Stimulated activated CD4-positive, alpha-beta T cell treated with anti-CD3 and anti-CD28 coated beads, Interleukin-2, amount 100 ng/mL, for 4 hours (primary cell): ENCODE measurements at places on chromosomes 2 and 18.

- no peak for DNase-seq
Observed at GRCh38 chr2:20534913-20535801, 88.3 kb downstream of the RHOB start.

DNA sequence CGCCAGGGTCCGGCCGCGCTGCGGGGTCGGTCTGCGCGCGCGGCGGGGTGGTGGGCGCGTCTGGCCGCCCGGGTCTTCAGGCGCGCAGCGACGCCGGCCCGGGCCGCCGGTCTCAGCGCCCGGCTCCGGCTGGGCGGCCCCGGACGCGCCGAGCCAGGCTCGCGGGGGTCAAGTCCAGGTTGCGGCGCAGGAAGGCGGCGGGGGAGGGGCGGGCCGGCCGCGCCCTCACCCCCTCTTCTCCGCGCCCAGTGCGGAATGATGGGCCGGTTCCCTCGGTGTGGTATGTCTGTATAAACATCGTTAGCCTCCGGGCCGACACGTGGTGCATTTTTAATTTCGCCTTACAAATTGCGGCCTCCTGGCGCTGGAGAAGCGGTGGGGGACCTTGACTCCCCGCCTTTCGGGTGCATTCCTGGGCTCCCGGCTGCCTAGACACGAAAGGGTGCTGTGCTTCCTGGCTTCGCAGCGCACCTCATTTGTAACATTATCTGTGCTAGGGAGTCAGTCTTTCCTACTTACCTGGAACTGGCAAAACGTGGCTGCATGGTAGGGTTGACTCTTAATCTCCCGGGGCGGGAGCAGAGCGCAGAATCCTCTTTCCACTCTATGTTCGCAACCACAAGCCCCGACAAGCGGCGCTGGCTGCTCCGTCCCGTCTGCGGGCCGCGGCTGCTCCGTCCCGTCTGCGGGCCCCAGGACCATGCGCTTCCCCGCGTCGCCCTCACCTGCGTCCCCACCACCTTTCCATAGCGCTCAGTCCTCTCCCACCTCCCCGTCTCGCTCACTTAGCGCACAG is 69.0 kb downstream of the CTAGE1 start:
- DNase-seq, result no peak

- no peak for DNase-seq
Observed at GRCh38 chr2:225488743-225489142, 89.2 kb downstream of the NYAP2 start.

DNA sequence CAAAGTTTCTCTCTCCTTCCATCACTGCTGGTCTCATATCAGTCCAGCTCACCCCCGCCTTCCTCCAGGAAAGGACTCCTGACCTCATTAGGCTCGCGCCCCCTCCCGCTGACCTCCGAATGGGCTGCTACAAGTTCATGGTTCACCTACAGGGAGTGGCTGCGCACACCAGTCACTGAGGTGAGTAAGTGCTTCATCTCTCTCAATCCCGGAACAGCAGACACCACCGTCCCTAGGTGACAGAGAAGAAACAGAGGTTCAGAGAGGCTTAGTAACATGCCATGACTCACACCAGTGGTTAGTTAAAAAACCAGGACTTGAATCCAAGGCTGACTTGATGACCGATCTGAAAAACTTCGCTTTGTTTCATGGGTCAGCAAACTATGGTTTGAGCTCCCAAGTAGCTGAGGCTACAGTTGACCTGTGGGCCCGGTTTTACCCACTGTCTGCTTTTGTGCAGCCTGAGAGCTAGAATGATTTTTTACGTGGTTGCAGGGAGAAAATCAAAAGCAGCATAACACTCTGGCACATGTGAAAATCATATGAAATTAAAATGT is 42.0 kb downstream of the ZFP36L2 start:
- DNase-seq, result peak; percentile 47

DNA sequence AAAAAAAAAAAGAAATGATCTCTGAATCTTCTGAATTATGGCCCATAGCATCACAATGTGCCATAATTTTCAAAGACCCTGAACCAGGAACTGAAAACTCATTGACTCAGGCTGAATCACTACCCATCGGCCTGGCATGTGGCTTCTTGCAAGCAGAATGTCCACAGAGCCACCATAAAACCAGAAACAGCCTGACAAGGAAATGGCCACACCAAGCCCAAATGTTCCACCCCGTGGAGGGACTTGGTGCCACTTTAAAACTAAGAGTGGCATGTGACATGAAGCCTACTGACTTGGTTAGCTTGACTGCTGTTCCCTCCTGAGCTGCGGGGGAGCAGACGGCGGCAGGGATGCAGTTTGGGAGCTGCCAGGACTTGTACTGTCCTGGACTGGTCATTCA is 71.2 kb upstream of the RBM44 start:
- DNase-seq, result no peak

DNA sequence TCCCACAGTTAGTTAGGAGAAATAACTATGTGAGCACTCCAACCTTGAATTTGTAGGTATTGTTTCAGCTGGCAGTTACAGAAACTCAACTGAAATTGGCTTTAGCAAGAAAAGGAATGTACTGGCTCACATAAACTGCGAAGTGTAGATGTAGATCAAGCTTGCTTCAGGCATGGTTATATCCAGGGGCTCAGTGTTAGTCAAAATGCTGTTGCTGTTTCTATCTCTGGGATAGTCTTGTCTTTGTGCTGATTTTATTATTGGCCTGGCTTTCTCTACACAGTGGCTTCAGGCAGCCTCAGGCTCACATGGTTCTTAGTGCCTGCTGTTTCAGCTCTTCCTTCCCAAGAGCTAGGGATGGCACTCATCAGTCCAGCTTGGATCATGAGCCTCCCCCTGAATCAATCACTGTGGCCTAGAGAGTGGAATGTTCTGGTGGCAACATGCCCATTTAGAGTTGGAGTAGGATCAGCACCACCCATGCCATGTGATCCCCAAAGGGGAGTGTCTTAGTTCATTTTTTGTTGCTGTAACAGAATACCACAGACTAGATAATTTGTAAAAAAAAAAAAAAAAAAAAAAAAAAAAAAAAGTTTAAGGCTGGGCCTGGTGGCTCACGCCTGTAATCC is 69.1 kb upstream of the FOXI3 start:
- no peak for DNase-seq

GRCh38 chr2:82748653-82749052 is 1710.4 kb downstream of the SUCLG1 start:
- DNase-seq, result no peak

DNA sequence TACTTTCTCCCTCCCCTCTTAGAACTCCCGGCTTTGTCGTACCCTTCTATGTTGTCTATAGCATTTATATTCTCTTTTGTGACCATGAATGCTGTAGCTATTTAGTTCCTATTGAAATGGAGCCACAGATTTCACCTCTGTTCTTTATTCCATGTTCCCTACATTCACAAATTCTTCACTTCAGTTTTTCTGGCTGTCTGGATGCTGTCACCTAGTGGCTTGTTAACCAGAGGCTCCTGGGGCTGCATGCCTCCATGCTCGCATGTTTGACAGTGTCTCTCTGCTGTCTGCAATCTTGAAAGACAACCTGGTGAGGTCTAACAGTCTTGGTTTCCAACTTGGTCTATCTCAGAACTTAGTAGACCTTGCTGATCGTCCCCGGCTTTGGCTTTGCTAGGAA is 48.2 kb downstream of the CFAP221 start:
- DNase-seq, result no peak

DNA sequence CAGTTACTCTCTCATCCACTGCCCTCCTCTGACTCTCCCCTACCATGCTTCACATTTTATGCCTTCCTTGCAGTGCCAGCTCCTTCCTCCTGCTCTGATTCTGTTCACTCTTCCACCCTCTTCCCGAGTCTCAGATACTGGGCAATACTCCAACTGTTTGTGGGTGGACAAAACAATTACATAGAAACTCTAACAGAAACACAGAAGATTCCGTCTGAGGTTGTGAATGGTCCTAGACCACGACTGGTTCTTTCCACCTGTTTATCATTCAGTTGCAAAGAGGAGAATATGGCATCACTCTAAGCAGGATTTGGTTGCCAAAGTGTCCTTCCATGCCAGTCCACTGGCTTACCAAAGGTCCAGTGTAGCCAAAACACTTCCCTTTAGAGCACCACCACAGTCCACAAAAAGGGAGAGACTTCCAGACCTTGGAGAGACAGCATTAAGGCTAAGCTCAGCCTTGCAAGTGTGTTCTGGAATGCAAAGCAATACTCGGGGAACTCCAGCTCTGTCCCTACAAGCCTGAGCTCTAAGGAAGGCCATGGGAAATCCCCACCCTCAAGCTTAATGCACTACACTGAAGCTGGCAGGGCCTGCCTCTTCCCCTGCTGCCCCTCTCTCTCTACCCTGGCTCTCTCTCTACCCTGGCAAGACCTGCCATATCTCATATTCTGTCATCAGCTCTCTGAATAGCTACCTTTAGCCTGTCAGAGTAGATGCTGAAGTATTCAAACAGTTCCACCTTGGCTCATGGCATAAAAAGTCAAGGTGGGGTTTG is 33.6 kb upstream of the RND3 start:
- DNase-seq, result no peak

DNA sequence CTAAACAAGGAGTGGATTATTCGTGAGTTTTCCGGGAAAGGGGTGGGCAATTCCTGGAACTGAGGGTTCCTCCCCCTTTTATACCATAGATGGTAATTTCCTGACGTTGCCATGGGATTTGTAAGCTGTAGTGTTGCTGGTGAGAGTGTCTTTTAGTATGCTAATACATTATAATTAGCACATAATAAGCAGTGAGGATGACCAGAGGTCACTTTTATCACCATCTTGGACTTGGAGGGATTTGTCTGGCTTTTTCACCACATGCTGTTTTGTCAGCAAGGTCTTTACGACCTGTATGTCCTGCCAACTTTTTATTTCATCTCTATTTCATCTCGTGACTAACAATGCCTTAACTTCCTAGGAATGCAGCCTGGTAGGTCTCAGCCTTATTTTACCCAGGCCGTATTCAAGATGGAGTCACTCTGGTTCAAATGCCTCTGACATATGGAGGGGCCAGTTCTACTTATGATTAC is 124.8 kb upstream of the B3GNT2 start:
- DNase-seq, result no peak

- DNase-seq, result no peak
Observed at GRCh38 chr2:128663371-128664050, 344.8 kb upstream of the HS6ST1 start.

- DNase-seq, result no peak
Observed at GRCh38 chr2:173424886-173425285, 70.2 kb downstream of the CDCA7 start.

DNA sequence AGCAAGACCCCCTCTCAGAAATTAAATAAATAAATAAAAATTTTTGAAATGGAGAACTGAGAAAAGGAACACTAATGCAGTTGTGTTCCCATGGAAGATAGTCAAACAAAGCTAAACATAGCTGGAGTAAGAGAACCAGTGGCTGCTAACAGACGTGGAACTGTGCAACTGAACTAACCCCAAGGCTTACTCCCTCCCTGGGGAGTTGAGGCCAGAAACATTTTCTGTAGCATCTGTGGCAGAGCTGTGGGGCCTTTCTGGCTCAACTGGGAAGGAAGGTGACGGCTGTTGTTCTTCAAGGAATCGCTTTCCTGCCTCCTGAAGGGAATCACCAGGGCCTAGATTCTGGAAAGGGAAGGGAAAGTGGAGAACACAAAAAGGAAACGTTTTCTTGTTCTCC is 53.9 kb upstream of the B3GNT2 start:
- DNase-seq, result no peak

- no peak for DNase-seq
Observed at GRCh38 chr2:219618733-219619122, 8.7 kb upstream of the SLC4A3 start.

- DNase-seq, result no peak
Observed at GRCh38 chr18:76134628-76135027, 360.4 kb downstream of the ZNF516 start.
